Body of pancreas (tissue), 4 donors: ENCODE measurements at places on chromosomes 12 and 14.

GRCh38 chr14:81801921-81802320 is 268.3 kb upstream of the SEL1L start:
- no peak for DNase-seq
- H3K4me1 ChIP-seq, result peaks cover 4% of the 10 kb centered on the region
- H3K4me3 ChIP-seq, result no peak overlapping the region

DNA sequence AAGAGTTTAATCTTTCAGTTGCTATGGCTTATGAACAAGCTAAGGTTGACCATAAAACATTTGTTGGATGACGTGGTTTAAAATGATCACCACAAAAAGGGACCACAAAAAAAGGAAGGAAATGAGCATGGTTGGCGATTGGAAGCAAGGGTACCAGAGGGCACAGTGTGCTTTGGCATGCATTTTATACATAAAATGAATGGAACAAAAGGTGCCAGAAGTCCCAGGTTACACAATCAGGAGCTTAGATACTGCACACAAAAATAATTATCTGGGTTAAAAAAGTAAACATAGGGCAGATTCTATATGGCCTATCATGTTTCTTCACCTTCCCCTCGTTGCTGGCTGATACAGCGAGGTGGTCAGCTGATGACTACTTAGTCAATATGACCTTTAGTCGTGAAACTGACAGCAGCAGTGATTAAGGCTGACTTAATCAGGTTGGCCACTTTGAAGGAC is 50.7 kb downstream of the ZC3H14 start:
- no peaks in the 10 kb centered on the region for H3K27me3 ChIP-seq
- no peak overlapping the region for H3K27ac ChIP-seq
- peaks cover 4% of the 10 kb centered on the region for H3K36me3 ChIP-seq
- peak; percentile 51 for DNase-seq
- H3K4me1 ChIP-seq, result peaks cover 20% of the 10 kb centered on the region

DNA sequence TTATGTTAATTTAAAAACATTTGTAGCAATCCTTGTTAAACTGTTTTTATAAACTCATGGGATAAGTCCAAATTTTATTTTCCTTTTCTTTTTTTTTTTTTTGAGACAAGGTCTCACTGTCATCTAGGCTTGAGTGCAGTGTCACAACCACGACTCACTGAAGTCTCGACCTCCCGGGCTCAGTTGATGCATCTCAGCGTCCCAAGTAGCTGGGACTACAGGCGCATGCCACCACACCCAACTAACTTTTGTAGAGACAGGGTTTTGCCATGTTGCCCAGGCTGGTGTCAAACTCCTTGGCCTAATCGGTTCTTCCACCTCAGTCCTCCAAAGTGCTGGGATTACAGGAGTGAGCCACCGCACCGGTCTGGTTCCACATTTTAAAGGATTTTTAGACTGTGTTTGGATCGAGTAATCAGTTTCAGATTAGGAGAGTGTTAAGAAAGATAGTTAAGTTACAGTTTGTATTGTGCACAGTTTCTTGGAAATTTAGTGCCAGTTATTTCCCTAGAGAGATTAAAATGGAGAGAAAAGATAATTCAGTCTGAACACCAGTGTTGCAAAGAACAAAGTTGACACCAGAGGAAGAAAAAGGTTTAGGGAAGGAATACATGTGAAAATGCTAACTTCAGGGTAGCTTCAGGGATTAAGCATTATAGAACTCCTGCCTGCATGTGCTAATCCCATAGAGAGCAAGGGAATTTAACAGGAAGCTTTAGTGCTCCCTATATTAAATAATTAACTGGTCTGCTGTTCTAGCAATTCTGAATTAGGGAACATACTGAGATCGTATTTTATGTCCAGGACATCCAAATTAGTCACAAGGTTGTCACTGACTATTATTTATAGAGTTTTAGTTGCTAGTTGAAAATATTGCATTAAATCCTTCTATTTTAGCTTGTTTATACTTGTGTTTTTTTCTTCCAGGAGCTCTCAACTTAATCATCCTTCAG is 10.1 kb downstream of the RAP1B start:
- no peak for DNase-seq
- peaks cover 60% of the 10 kb centered on the region for H3K4me1 ChIP-seq
- no peak overlapping the region for H3K4me3 ChIP-seq
- H3K27ac ChIP-seq, result no peak overlapping the region

DNA sequence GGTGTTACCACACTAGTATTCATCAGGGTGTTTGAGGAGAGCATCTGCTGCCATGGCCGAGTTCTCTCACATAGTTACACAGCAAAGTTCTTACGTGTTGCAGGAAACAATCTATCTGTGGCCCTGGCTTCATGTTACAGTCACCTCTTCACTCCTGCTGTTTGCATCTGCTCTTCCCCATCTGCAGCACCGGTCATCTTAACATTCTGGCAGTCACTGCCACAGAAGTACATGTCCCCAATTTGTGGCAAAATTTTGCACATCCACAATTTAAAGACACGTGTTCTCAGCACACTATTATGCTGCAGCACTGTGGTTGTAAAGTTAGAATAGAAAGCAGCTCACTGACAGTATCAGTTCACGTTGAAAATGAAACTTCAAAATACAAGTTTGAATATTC is 23.2 kb downstream of the MAPK1IP1L start:
- no peak overlapping the region for H3K27ac ChIP-seq
- no peaks in the 10 kb centered on the region for H3K27me3 ChIP-seq
- H3K4me3 ChIP-seq, result no peak overlapping the region
- no peaks in the 10 kb centered on the region for H3K36me3 ChIP-seq
- DNase-seq, result no peak

GRCh38 chr12:24352363-24352762 is 402.9 kb upstream of the SOX5 start:
- no peaks in the 10 kb centered on the region for H3K36me3 ChIP-seq
- no peak for DNase-seq
- H3K4me1 ChIP-seq, result no peaks in the 10 kb centered on the region

DNA sequence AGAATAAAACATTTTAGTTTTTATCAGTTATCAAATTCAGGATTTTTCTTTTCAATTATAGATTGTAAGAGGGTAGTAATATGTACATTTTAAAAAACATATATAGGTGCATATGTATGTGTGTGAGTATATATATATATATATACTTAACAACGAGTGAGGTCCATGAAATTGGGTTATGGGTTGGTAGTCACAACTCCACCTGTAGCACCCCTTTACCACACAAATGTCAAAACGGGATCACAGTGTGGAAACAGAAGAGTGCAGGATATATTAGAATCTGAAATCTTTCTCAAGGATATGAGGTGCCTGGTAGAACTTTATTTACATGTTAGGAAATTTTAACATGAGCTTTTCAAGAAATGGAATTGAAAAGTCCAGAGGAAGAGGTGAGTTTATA is 31.3 kb downstream of the MIA2 start:
- peak; percentile 19 for DNase-seq
- H3K36me3 ChIP-seq, result no peaks in the 10 kb centered on the region
- peak overlapping the region; percentile 94 for H3K27ac ChIP-seq
- peaks cover 32% of the 10 kb centered on the region for H3K4me1 ChIP-seq

GRCh38 chr12:124754949-124755800 is 108.5 kb downstream of the SCARB1 start:
- H3K27me3 ChIP-seq, result no peaks in the 10 kb centered on the region
- H3K36me3 ChIP-seq, result no peaks in the 10 kb centered on the region
- peak; percentile 52 for DNase-seq
- no peak overlapping the region for H3K4me3 ChIP-seq
- H3K4me1 ChIP-seq, result peaks cover 60% of the 10 kb centered on the region
